AG04450 (cell line): ENCODE measurements at places on chromosomes 1 and 21. TPM values are rescaled to one million over a fixed set of nuclear protein-coding genes. Genes with fewer than 3 reads are reported as not detected.
A peak's percentile ranks its signal among the peaks of the same experiment; 100 is the strongest.

DNA sequence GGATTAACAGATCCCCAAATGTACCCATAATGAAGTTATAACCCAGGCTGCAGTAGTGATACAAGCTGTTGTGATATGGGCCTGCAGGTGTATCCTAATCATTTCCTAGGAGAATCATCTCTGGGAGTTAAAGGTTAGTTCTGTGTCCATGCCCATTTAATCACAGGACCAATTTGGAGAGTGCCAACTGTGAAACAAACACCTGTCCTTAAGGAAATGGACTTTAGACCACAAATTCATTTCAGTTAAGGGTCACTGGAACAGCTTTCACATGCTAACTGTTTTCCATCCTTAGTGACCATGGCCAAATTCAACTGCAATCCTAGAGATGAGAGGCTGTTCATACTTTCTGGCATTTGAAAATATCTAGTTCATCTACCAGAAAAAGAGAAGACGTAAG lies 160.9 kb downstream of the GPATCH2 start:
- DNase-seq: no peak

DNA sequence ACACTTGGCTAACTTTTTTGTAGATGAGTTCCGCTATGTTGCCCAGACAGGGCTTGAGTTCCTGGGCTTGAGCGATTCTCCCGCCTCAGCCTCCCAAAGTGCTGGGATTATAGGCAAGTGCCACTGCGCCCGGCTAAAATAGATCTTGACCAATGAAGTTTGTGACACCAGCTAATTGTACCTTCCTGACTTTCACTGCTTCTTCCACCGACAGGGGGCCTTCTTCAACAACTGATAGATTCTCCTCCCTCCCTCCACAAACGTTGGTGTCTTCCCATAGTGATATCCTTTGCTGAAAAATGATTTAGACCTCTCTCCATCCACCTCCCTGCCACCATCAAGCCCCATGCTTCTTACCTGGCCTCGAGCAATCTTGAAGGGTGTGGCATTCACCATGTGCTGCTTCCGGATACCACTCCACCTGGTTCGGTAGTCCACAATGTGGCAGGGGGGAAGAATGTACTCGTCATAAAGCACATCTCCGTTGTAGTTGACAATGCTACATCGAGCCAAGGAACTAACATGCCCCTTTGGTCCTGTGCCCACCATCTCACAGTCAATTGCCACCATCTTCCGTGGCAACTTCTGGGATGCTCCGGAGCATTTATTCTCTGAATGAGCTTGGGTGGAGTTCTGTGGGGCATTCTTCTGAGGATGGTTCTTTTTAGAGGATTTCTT lies 1.6 kb upstream of the METTL25B start:
- DNase-seq: no peak

DNA sequence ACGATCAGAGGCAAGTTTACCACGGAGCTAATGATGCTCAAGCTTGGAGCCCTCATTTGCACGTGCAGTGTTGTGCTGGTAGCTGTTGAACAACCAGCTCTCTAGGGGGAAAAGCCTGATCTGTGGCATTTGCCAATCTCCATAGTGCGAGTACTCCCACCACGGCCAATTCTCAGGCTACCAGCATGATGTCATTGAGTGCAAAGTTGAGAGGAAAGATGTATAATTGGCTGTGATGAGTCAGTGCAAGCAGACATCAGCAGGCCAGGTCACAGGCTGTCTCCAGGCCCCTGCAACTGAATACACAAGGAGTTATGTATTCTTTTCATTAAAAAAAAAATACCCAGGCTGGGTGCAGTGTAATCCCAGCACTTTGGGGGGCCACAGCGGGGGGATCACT lies 233.1 kb upstream of the VAMP3 start:
- no peak for DNase-seq

- peak; percentile 61 for DNase-seq
Measured at GRCh38 chr1:224696891-224697765, 81.0 kb downstream of the CNIH3 start.

GRCh38 chr1:35210321-35211119 lies 17.6 kb upstream of the SFPQ start:
- no peak for DNase-seq

- DNase-seq: no peak
Measured at GRCh38 chr1:243597383-243597782, 252.7 kb downstream of the AKT3 start.

DNA sequence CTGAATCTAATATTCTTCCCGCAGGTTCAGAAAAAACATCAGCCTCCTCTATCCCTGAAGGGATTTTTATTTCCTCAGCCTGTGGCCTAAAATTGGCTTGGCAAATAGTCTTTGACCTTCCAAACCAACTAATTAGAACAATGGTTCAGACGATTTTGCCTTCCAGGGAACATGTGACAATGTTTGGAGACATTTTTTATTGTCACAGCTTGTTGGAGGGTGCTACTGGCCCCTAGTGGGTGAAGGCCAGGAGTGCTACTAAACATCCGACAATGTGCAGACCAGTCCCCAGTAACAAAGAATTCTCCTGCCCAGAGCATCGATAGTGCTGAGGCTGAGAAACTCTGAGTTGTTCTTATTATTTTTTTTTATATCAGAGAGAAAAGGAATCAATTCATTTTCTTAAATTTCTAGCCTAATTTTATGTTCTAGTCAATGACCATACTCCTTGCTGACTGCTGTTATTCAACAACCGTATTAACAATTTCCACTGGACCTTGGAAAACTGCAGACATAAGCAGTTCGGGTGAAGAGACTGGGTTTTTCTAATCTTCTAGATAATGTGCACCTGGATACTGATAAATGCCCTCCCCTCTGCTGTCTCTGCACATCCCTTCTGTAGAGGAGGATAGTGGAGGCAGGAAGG lies 280.7 kb downstream of the LMX1A start:
- DNase-seq: no peak

GRCh38 chr1:240189386-240189989 lies 97.8 kb downstream of the FMN2 start:
- no peak for DNase-seq

- no peak for DNase-seq
Measured at GRCh38 chr1:229792012-229792975, 166.2 kb downstream of the URB2 start.

DNA sequence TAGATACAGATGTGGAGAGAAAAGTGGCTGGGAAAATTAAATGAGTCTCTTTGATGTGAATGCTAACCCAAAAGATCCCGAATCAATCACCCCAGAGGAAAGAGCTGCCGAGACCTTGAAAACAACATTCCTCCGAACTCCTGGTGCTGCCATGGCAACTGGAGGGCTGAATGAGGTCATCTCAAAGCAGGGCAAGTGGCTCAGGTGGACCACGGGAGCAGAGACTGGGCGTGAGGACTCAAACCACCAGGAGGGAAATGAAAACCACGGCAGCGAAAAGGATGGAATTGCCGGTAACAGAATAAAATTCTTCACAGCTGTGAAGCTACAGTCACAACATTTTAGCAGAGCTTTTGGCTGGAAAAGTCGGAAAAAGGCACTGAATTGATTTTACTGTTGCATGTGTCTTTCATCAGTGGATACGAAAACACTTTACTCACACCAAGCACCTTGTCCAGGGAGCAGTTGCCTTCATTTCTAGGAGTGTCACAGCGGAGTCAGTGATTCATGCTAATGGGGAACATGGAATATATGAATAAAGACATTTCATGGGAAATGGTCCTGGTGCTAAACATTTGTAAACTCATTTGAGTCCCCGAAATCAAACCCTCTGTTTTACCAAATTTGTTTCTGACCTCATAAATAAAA lies 23.2 kb upstream of the BECN2 start:
- DNase-seq: no peak

GRCh38 chr1:12161324-12161661 lies 5.5 kb upstream of the TNFRSF1B start:
- no peak for DNase-seq

GRCh38 chr1:78033797-78034172 lies 12.0 kb upstream of the GIPC2 start:
- no peak for DNase-seq

DNA sequence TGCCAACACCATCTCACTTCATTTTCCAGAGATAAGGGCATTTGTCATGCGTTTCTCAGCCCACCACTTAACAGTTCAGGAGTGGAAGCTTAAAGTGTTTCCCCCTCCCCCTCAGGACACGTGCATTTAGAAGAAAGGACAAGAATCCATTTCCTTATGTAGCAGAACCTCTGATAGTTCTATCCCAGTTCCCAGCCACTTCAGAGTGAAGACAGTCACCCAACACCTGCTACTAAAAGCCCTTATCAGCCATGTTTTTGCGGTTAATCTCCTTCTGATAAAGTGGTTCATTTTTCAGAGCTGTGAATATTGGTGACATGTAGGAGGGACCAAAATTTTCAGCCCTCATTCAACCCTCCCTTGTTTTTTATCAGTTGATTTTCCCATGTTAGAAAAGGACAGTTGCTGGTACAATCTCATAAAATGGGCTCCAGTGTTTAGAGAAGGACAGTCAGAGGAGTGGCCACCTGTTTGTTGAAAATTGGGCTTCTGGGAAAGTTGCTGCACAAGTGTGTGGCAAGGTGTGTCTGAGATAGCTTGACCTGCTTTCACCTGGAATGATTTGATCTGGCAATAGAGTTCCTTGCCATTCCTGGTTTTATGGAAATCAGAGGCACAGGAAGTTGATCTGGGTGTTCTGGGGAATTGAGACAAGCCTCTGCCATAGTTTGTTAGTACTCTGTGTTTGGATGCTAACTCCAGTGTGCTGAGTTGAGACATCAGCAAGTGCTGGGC lies 114.0 kb downstream of the PPP1R12B start:
- no peak for DNase-seq

DNA sequence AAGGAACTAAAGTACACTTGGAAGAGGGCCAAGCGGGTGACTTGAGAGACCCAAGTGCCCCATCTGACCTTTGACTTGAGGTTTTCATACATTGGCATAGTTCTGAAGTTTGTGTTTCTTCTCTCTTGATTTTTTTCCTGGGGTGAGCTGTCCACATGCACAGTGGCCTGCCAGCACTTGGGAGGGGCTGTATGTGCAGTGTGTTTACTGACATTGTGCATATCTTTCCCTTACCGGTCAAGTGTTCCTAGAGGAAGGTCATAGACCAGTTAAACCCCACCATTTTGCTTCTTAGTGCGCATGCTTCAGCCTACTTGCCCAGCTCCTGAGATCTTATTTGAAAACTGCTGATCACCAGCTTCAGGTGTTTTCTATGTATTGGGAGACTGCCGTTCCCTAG lies 435.2 kb upstream of the KAZN start:
- no peak for DNase-seq

DNA sequence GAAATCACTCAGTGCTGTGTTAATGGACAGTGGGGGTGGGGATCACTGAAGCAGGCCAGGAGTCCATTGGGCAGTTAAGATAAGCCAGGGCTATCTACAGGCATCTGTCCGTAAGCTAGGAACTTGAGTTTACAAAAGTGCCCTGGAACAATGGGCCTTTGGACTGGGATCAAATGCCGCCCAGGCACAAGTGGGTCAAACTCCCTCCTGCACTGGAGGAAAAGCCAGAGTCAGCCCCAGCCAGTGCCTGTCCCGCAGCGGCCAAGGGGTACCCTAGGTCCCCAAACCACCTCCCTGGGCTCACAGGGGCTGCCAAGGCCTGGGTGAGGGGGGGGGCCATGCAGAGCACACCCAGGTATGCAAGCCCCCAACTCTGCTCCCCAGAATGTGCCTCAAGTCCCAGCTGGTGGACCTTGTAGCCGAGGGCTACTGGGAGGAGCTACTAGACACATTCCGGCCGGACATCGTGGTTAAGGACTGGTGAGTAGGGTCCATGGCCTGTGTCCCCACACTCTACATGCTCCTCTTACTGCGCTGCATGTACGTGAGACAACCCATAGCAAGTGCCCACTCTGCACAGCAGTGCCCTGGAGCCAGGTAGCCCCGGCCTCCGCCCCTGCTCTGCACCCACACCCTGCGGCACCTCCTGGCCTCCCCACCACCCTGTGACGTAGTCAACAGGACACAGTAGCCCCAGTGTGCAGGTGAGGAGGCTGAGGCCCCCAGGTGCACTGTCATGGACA lies 7.7 kb downstream of the FBXO6 start:
- DNase-seq: no peak

DNA sequence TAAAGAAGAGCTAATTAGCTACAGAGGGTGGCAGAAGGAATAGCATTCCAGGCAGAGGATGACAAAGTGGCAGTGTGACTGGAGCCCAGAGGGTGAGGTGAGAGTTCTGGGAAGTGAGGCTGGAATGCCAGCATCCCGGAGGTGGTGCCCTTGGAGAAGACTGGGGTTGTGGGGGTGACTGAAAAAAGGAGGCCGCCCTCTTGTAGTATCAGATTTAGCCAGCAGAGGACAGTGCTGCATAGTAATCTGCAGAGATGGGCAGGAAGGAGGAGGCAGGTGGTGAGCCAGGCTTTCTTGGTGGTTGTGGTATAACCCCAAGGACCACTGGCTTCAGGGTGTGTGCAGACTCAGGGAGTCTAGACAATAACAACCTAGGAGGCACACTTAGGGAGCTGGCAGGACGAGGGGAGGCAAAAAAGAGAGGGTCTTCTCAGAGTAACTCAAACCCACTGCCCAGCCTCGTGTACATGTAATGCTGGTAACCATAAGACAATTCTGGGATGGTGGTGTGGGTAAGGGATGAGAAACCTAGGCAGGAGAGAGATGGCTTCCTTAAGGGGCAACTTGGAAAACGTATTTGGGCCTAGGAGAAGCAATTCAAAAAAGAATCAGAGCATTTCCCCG lies 30.5 kb downstream of the MROH7 start:
- DNase-seq: no peak

DNA sequence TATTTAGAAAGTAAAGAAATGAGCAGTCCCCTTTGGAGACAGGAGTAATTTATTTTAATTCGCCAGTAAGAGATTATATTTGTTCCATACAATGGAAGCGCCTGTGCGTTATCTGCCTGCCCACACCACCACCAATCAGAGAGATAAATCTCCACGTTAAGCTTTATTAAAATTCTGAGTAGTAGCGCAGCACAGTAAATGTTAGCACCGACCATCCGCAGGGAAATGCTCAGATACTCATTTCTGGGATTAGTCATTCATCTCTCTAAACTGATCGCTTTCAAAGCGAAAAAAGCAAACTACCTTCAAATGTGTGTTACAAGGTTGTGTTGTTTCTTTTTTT lies 1.2 kb downstream of the ETS2 start:
- no peak for DNase-seq

- DNase-seq: no peak
Measured at GRCh38 chr1:21876267-21876666, 60.8 kb downstream of the HSPG2 start.

Gene PWP2
- polyA plus RNA-seq: 12.1 and 12.9 TPM in 2 replicates

Gene MPZ
- polyA plus RNA-seq: 0.71 and 0.89 TPM in 2 replicates

Gene LY9
- not detected in 2 replicates for polyA plus RNA-seq

Gene HSPB7
- 3.5 and 5.5 TPM in 2 replicates for polyA plus RNA-seq

Gene TSPAN1
- 0.43 and 0.45 TPM in 2 replicates for polyA plus RNA-seq

Gene LCE1E
- polyA plus RNA-seq: not detected in 2 replicates

Gene PM20D1
- polyA plus RNA-seq: 0.09 TPM in 1 of 2 replicates, not detected in the other

Gene LEFTY2
- polyA plus RNA-seq: not detected in 2 replicates

Gene CLDN8
- not detected in 2 replicates for polyA plus RNA-seq

Gene AMY2B
- 0.91 and 1.1 TPM in 2 replicates for polyA plus RNA-seq

Gene CD1D
- not detected in 2 replicates for polyA plus RNA-seq

Gene BRDT
- polyA plus RNA-seq: not detected in 2 replicates

Gene SLC30A10
- polyA plus RNA-seq: not detected in 2 replicates

Gene NBPF20
- polyA plus RNA-seq: 5.1 and 5.7 TPM in 2 replicates

Gene SLC1A7
- polyA plus RNA-seq: 0.05 and 0.11 TPM in 2 replicates

Gene INTS7
- polyA plus RNA-seq: 17.9 and 20.1 TPM in 2 replicates

Gene SH2D1B
- polyA plus RNA-seq: not detected in 2 replicates

Gene S100A7
- not detected in 2 replicates for polyA plus RNA-seq
